ENCODE measurements at places on chromosomes 3 and 15.

GRCh38 chr3:129207479-129207878 is 23.8 kb upstream of the CNBP start:
- no peak for ATAC-seq

- ATAC-seq = no peak
These were observed 101.3 kb downstream of the DGKG start for GRCh38 chr3:186260726-186261125.

- peak; percentile 94 for ATAC-seq
These were observed 129.4 kb downstream of the VGLL4 start for GRCh38 chr3:11514191-11514821.

DNA sequence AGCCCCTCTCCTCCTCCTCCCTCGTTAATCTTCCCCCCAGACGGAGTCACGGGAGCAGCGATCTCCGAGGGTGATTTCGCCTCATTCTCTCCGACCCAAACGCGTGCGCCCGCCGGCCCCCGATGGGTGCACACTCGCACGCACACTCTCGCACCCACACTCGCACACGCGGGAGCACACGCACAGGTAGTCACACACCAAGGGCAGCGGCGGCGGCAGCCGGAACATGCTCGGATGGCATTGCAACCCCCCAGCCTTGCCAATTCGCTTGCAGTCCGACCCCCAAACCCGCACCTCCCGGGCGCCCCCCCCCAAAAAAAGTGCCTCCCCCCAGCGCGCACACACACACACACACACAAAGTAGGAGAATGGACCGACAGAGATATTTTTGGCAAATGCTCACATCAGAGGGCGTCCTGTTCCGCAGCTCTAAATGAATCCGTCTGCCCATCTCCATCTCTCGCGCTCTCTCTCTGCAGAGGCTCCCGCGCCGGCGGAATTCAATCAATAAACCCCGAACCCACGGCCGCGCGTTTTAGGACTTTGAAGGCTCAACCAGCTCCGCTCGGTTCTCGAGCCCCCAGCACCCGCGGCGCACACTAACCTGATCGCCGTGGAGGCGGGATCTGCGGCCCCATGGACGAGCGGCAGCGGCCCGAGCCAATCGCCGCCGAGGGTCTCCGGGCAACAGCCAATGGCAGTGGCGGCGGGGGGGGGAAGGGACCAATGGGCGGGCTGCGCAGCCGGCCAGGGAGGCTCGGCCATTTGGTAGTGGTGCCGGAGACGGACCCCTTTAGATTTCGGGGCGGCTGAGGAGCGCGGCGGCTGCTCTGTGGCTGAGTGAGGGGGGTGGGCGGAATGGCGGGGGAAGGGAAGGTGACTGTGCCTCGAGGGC is at the start of gene ANP32A:
TSS of gene ANP32A (minus strand) at position 601 of the 895 bp plus-strand sequence. CDS start at position 457, 144 bp downstream.
- ATAC-seq = peak; percentile 81

GRCh38 chr3:143273975-143274690 is 154.6 kb downstream of the CHST2 start:
- ATAC-seq = no peak

- ATAC-seq = no peak
These were observed 247.1 kb downstream of the BBX start for GRCh38 chr3:107769882-107770281.

GRCh38 chr3:42960282-42960681 is 18.8 kb upstream of the GASK1A start:
- no peak for ATAC-seq

DNA sequence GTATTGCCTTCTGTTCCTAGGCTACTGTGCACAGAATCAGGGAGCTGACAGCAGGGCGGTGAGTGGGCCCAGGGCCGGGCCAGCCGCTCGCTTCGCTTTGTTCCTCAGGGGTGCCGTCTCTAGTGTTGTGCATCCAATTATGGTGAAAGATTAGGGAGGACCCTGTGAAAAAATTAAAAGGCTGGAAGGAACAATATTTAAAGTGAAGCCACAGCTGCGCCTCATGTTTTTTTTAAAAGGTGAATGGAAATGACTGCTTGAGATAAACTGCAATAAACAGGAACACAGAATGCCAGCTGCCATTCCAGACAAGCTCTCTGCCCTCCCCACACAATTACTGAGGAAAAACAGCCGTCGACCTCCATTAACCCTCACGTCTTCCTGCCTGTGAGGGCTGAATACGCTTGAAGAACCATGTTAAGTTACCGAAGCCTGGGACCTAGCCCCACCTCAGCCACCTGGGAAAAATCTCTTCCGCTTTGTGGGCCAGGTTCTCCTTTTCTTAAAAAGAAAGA is 132.0 kb upstream of the IL12A start:
- ATAC-seq = no peak

All from SK-N-SH treated with all-trans-retinoic acid at 6 μM for 48 hours (cell line).